ENCODE measurements at places on chromosomes 1 and 21. TPM values are rescaled to one million over a fixed set of nuclear protein-coding genes. Genes with fewer than 3 reads are reported as not detected.

PTPN7 gene
- 1.9 TPM for total RNA-seq

INAVA gene
- 0.42 TPM for total RNA-seq

- no peak overlapping the region for H3K4me3 ChIP-seq
- H3K4me1 ChIP-seq = no peaks in the 10 kb centered on the region
- H3K27ac ChIP-seq = no peak overlapping the region
- H3K36me3 ChIP-seq = no peaks in the 10 kb centered on the region
- no peak for DNase-seq
Observed at GRCh38 chr1:36782785-36783184, 251.5 kb downstream of the GRIK3 start.

AGMAT gene
- total RNA-seq = 1.1 TPM

DNA sequence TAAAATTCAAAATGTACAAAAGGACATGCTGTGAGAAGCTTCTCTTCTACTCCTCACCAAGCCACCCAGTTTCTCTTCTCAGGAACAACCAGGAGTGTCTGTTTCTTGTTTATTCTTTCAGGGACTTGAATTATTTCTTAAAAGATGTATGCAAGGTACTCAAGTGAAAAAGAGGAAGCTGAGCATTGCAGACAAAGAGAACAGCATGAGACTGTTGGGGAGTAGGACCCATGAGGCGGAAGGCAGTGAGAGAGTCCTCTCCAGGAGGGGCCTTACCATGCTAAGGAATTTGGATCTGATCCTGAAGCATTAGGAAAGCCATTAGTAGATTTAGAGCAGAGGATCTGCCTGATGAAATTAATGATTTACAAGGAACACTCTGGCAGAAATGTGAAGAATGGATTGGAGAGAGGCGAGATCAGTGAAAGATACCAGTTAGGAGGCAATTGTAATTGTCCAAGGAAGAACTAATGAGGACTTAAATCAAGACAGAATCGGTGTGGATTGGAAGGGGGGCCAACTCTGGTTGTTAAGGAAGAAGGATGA, 14.7 kb upstream of the SSX2IP start:
- no peak for DNase-seq
- H3K4me3 ChIP-seq = no peak overlapping the region
- H3K27me3 ChIP-seq = peaks cover 27% of the 10 kb centered on the region
- H3K36me3 ChIP-seq = no peaks in the 10 kb centered on the region
- no peak overlapping the region for H3K27ac ChIP-seq
- H3K4me1 ChIP-seq = no peaks in the 10 kb centered on the region

DNA sequence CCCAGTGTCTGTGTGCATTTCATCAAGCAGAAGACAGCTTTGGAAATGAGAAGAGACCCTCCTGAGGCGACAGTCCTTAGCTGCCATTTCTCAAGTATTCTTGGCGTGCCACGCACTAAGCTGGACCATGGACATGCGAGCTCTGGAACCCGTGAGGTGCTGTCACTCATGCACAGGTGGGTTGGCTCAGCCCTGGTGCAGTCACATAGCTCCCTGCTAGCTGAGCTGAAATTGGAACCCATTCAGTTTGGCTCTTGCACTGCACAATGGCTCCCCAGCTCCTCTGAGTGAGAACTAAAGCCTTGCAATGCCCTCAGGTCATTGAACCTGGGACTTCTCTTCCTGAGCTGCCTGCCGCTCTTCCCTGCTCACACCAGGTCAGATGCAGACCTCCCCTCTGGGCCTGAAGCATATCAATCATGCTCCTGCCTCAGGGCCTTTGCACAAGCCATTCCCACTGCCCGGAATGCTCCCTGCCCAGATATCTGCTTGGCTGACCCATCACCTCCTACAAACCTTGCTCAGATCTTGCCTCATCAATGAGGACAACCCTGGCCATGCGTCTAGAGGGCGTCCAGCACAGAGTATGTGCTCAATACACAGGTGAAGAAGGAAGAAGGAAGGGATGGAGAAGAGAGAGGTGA, 6.3 kb upstream of the SRARP start:
- no peaks in the 10 kb centered on the region for H3K36me3 ChIP-seq
- no peak overlapping the region for H3K27ac ChIP-seq

- H3K4me3 ChIP-seq = no peak overlapping the region
- no peaks in the 10 kb centered on the region for H3K27me3 ChIP-seq
- H3K36me3 ChIP-seq = no peaks in the 10 kb centered on the region
- DNase-seq = no peak
- peaks cover 45% of the 10 kb centered on the region for H3K4me1 ChIP-seq
- H3K27ac ChIP-seq = no peak overlapping the region
Observed at GRCh38 chr1:21319447-21320407, 29.5 kb upstream of the ECE1 start.

Data from endothelial cell of umbilical vein (primary cell).